Activated CD4-positive, alpha-beta T cell treated with anti-CD3 and anti-CD28 coated beads, Interleukin-2, Interleukin-6, amounts not matched to agents 100 ng/mL and 50 ng/mL, durations not matched to agents 16 hours and 8 hours (primary cell): ENCODE measurements at places on chromosomes 7 and 10.
A peak's percentile ranks its signal among the peaks of the same experiment; 100 is the strongest.

DNA sequence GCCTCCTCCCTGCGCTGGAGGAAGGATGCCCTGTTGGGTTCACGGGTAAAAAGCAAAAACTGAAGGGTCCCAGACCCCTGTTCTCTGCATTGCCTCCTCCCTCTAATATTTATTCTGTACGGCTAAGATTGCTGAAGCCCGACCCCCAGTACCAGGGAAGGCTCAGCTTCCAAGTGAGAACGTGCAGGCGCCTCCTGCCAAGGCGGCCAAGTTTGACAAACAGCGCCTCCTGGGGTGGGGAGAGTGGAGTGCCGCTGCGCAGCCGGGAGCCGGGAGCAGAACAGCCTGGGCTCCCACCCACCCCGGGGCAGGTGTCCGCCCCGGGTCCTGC, 4.7 kb upstream of the EBF3 start:
- peak; percentile 58 for DNase-seq

DNA sequence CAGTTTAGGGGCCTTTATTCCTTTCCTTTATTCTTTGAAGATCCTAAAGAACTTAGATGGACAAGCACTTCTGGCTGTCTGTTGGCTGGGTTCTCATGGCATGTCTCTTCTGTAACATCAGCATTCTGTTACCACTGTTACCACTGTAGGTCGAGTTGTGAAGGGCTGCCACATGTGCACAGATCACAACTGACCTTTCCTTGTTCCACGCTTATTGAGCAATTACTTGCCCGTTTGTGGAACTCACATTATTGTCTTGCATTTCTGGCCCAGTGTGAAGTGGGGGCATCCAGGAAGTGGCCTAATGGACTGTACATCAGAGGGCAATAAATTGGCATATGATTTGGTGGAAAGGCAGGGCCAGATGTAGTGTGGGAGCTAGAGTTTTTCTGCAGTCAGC, 23.7 kb downstream of the GBF1 start:
- no peak for DNase-seq

- DNase-seq: no peak
Observed at GRCh38 chr10:124249812-124250432, 156.5 kb upstream of the CHST15 start.

- DNase-seq: no peak
Observed at GRCh38 chr7:120856198-120856597, 1.7 kb downstream of the TSPAN12 start.

DNA sequence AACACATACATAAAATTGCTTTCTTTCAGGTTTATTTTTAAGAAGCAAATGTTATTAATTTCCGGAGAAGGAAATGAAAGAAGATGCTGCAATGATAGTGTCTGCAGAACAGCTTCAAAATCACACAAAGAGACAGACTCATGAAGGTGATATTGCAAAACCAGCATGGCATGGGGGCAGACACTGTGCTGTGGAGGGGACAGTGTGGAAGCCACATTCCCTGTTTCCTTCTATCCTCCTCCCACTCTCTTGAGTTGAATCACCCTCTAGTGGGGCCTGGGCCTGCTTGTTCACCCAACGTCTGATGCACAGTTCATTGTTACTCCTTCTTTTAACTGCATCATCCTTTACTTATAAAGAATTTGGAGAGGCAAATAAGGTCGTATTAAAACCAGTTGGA, 104.0 kb upstream of the INSIG1 start:
- DNase-seq: no peak

DNA sequence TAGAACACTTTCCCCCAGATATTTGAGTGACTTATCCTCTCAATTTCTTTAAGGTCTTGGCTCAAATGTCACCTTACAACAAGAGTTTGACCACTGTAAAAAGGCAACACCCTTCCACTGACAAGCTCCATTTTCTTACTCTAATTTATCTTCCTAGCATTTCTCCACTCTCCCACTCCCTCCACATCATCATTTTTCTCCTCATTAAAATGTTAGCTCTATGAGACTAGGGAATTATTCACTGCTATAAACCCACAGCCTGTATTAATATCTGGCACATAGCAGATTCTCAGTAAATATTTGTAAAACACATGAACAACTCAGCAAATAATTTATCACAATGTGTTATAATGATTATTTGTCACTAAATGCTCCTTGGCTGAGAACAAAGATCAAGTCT, 161.0 kb downstream of the DOCK4 start:
- no peak for DNase-seq

GRCh38 chr7:35505066-35505465, 189.9 kb downstream of the HERPUD2 start:
- no peak for DNase-seq

DNA sequence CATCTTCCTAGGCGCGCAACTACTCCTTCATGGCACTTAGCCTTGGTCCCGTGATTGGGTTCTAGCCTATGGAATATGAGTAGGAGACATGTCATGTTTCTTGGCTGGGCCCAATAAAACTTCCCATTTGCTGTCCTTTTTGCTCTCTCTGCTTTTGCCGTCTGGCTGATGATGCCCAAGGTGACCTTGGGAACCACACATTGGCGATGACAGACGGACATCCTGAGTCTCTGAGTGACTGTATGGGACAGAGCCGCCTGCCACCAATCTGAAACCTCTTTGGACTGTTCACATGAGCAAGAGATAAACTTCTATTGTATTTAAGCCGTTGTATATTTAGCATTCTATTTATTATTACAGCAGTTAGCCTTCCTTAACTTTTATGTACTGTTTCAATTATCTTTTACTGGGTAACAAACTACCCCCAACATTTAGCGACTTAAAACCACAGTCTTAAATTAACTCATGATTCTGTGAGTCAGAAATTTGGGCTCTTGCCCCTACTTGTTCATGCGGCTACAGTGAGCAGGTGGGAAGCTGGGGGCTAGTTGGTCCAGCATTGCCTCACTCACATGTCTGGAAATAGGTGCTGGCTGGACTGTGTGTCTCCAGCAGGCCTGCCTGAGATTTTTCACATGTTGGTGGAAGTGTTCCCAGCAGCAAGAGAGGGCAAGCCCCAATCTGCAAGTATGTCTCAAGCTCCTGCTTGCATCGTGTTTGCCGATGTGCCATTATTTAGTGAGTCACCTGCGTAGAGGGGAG, 71.7 kb downstream of the NOD1 start:
- DNase-seq: no peak

GRCh38 chr7:44057181-44057848, 8.1 kb downstream of the PGAM2 start:
- DNase-seq: no peak
